ENCODE measurements at places on chromosomes 16 and 17.

DNA sequence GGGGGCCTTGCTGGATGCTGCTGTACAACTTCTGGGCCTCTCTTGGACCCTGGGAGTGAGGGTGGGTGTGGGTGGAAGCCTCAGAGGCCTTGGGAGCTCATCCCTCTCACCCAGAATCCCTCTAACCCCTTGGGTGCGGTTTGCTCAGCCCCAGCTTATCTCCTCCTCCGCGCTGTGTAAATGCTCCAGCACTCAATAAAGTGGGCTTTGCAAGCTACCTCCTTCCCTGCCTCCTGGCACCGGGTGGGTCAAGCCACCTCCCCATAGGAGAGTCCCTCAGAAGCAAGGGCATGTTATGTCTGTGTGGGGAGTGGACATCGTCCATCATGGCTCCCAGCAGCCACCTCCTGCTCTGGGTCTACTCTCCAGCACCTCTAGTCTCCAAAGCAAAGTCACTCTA lies 28.4 kb downstream of the CDIP1 start:
- no peak for DNase-seq

- DNase-seq: peak; percentile 29
Observed at GRCh38 chr17:10119203-10120108, 79.0 kb downstream of the GAS7 start.

DNA sequence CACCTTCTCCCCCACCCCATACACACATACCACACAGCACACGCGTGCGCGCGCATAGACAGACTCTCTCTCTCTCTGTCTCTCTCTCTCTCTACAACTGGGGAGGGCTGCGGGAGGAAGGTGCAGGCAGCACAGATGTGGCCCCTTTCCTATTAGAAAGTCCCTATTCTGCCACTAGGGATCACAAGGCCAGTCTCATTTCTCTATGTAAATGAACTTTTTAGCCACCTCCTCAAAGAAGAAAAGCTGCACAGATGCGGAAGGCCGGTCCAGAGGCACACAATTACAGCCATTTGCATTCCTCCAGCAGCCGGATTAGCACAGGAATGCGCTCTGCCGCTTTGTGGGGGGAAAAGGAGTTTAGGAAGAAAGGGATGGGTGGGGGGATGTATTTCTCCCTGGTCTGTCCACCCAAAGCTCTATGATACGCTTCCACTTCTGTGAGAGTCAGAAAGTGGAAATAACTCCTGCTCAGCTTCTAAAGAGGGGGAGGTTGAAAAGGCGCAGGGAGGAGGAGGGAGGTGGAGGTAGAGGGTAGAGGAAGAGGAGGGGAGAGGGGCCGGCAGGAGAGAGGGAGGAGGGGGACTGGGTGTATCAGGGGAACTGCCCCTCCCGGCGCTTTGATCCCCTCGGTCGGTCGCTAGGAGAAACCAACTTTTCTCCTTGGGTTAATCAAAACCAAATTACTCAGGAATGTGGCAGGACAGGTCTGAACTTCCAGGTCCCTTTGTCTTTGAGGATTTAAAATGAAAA lies 11.7 kb downstream of the ZFHX3 start:
- DNase-seq: no peak

DNA sequence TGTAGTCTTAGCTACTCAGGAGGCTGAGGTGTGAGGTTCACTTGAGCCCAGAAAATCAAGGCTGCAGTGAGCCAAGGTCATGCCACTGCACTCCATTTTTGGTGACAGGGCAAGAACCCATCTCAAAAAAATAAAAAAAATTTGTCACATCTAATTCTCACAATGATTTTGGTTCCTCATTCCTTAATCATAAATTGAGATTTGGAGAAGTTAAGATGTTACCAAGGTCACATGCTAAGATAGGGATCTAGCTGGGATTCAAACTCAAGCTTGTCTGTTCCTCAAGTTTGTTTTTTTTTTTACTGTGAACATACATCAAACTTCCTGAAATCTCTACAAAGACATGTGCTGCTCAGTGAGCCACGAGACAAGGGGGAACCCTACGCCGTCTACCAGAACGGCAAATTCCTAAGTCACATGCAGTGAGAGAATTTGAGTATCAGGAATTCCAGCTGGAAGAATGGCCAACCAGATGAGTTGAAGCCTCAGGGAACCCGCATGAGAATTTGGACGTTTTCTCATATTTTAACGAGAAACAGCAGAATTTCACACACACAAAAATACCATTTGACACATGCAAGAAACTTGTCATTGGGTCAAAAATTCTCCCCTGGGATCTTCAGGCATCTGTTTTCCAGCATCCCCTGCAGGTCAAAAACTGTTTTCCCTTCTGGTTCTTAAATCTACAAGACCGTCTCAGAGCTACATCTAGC lies 414.1 kb upstream of the GOT2 start:
- DNase-seq: no peak

- no peak for DNase-seq
Observed at GRCh38 chr16:77863250-77863649, 74.9 kb downstream of the VAT1L start.

- no peak for DNase-seq
Observed at GRCh38 chr16:67399749-67400704, 6.7 kb upstream of the TPPP3 start.

DNA sequence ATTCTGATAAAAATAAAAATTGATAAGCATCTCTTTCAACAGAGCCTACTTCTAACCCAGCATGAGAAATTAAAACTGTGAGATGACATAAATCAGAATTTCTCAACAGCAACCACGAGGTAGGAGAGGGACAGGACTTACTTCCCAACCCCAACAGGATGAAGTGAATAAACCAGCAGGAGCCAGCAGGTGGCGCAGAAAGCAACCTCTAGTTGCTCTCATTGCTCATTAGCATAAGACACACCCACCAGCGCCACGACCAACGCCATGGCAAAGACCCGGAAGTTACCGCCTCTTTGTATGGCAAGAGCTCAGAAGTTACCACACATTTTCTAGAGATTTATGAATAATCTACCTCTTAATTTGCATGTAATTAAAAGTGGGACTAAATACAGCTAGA lies 189.4 kb upstream of the CDH8 start:
- peak; percentile 64 for DNase-seq

- no peak for DNase-seq
Observed at GRCh38 chr17:21250854-21251253, 2.4 kb downstream of the NATD1 start.

- DNase-seq: no peak
Observed at GRCh38 chr16:56237451-56237930, 46.2 kb downstream of the GNAO1 start.

- no peak for DNase-seq
Observed at GRCh38 chr16:46783800-46784199, 35.7 kb upstream of the MYLK3 start.

DNA sequence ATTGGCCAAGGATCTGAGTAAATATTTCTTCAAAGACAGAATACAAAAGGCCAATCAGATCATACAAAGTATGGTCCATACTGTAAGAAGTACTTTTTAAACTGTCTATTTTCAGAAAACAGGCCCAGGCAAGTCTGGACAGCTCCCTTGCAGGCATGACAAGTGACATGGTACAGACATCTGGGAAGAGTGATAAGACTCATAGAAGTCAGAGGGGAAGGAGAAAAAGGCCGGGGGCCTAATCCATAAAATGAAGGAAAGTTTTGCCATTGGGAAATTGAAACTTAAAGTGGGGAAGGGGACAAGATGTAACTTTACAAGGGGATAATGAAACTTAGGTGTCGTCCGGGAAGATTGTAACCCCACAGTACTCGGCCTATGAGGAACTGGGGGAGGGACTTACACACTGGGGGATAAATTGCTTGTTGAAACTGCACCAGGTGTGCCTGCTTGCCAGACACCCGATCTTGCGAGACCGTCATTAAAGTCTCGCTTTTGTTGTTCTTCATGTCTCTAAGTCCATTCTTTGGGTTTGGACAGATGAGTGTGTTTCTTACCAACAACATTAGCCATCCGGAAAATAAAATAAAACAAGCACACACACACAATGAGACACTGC lies 684.0 kb downstream of the CDH11 start:
- DNase-seq: no peak

GRCh38 chr16:3780570-3780969 lies 63.2 kb upstream of the TRAP1 start:
- DNase-seq: no peak

- no peak for DNase-seq
Observed at GRCh38 chr16:11526655-11527350, 59.9 kb downstream of the LITAF start.

- no peak for DNase-seq
Observed at GRCh38 chr17:74877592-74878548, 5.1 kb upstream of the FDXR start.

DNA sequence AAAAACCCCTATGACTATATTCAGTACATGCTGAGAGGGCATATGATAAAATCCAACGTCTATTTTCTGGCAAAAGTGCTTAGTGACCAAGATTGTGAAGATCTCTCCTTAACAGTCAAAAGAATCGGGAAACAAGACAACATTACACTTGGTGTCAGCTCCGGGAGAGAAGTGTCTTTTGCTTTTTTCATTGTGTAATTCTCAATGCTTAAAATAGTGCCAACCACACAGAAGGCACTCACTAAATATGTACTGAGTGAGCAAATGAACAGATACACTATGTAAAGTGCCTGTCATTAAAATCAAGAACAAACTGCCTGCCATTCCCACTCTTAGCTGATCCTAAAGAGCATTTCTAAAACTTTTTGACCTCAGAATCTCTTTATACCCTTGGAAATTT lies 34.1 kb downstream of the VPS53 start:
- no peak for DNase-seq

DNA sequence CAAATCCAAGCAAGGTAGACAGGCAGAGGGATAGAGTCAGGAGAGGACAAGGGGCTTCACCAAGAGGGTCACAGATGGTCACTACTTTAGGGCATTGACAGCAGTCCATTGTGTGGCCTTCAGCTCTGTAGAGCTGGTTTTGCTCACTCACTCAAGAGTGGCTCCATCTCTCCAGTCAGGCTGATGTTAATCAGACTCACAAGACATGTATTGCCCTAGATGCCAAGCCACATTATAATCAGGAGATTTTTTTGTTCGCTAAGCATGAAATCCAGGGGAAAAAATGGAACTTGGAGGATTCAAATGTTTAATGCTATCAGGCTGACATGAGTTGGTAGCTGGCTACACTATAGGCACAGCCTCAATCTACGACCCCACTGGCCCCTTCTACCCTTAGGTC lies 32.5 kb downstream of the CD300LF start:
- DNase-seq: no peak

GRCh38 chr17:83002118-83002805 lies 77.1 kb upstream of the METRNL start:
- no peak for DNase-seq

- DNase-seq: no peak
Observed at GRCh38 chr17:41519501-41520224, 973 bp upstream of the KRT15 start.

DNA sequence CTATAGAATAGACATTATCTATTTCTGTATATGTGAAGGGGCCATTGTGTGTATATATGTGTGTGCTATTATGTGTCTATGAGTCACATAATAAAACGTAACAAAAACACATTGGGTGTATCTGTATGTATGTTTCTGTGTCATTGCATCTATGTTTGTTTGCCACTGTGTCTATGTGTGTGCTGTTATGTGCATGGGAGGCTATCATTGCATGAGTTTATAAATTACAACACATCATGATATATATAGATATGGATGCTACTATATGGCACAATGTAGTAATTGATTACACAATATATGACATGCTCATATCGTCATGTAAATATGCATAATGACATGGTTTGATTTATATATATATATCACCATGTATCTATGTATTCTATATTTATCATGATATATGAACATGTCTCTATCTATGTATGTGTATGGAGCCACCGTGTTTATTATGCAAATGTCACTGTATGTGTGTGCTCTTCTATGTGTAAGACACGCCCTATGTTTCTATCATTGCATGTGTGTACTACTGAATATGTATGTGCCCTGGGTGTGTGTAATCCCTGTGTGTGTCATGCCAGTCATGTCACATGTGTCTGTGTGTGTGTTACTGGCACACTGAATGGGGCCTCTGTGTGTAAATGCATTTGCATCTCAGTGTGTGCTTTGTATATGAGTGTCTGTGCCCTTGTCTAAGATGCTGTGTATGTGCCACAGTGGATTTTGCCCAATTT lies 1.4 kb upstream of the TSPOAP1 start:
- no peak for DNase-seq

- no peak for DNase-seq
Observed at GRCh38 chr16:69838489-69838888, 76.4 kb downstream of the WWP2 start.

DNA sequence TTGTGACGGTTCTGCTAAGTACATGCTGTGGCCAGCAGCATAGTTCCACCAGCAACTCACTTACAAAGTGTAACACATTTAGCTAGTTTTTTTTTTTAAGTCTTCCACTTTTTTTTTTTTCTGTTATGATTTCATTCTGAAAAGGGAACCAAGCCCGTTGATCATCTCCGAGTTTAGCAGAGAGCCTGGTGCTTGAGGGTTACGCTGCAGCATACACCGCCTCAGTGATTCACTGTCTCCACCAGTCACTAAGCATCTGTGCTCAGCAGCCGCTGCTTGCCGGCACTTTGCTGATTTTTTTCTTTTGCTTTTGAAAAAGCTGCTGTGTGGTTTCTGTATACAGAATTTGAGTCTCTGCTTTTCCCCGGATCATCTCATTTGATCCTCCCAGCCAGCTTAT lies 194.5 kb upstream of the CDH13 start:
- no peak for DNase-seq

- DNase-seq: no peak
Observed at GRCh38 chr17:64400642-64401041, 10.0 kb upstream of the PECAM1 start.

DNA sequence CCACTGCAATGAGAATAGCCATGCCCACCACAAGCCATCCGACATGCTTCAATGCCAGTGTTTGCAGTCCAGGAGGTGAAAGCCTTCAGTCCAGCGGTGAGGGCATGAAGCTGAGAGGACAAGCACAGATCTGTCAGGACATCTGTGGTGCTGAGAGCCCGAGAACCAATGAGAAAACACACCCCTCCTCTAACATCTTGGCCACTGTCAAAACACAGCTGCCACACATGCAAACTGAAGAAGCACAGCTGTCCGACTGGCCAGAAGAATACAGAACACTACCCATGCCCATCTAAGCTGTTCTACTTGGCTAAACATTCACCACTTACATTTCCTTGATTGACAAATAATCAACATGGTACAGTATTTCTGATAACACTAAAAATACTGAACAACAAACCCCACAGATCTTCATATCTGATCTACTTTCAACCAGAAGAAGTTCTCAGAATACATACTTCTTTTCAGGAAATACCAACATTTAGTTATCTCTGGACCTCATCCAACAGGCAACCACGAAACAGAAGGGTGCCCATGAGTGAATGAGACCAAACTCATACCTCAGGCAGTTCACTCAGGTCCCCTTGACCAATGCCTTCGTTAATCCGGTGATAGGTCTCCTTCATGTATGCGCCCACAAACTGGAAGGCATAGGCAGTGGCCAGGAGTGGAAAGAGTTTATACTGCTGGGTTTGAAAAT lies 10.2 kb upstream of the FBF1 start:
- DNase-seq: no peak
